HS-27A (cell line): ENCODE measurements at places on chromosomes 1 and 21.
A peak's percentile ranks its signal among the peaks of the same experiment; 100 is the strongest.

DNA sequence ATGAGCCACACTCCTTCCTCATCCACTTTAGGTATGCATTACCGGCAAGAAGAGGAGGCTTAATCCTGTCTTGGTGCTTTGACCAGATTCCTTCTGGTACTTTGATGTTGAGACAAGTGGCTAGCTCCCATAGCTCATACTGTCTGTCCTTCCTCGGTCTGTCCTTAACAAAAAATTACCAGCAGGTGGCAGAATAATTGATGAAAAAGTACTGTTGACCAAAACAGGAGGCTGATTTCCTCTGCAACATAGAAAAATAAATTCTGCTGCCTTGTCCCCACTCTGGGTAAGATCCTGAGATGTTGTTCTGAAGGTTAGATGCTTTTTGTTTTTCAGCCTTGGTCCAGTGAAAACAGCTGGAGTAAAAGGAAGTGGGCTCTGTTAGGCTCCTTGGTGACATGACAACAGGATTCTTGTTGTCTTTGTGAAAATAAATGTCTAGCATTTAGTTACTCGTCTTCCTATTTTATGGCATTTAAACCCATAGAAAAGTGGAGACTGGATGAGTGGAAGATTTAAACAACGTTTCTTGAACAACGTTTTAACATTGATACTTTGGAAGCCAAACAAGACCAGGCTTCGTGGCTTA lies 11.2 kb upstream of the HJV start:
- DNase-seq = no peak

DNA sequence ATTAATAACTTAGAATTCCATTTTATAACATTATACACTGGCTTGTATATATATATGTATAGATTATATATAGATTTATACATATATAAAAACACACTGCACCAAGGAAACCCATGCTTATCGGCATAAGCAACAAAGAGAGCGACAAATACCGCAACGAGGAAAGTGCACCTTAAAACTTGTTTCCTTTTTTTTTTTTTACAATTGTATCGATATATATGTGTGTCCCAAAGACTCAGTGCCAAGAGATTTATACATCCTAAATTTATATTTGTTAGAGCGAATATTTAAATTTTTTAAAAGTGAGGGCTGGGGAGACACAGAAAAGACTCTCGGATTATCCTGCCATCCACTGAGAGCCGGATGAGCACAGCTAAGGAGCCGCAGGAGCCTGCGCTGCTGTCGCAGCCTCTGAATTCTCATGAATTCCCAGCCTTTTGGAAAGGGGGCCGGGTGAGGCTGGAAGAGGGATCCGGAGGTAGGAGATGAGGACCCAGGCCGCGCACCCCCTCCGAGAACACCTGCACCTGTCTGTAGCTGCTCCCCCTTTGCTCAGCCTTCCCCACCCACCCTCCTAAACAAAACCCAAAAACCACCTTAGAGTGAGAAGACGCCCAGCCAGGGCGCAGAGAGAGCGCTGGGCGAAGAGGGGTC lies 5.2 kb downstream of the DMRTA2 start:
- DNase-seq = no peak

DNA sequence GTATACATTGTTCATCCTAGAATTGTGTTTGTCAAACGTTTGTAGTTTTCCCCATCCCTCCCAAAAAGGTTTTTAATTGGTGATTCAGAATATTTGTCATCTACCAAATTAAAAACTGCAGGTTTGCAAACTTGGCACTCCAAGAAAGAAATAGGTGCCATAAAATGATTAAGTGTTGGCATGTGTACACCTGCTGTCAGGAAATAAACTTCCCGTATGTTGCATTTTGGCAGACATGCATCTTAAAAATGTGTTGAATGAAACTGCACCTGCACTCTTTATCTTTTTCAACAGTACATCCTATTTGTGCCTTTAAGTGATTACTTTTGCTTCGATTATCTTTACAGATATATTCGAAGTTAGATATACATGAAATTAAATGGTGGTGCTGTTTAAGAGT lies 7.3 kb downstream of the B3GALT2 start:
- no peak for DNase-seq

GRCh38 chr1:25541425-25541824 lies 2.0 kb upstream of the LDLRAP1 start:
- no peak for DNase-seq

- DNase-seq = no peak
Measured at GRCh38 chr1:180255536-180256340, 25.7 kb downstream of the LHX4 start.

- no peak for DNase-seq
Measured at GRCh38 chr21:37927711-37928110, 11.5 kb upstream of the KCNJ6 start.

- peak; percentile 4 for DNase-seq
Measured at GRCh38 chr21:17270229-17270628, 242.6 kb upstream of the CXADR start.

- no peak for DNase-seq
Measured at GRCh38 chr1:114328361-114328904, 174.8 kb upstream of the SYT6 start.

- no peak for DNase-seq
Measured at GRCh38 chr1:205049479-205049878, 6.5 kb downstream of the CNTN2 start.

GRCh38 chr1:192066202-192066601 lies 92.1 kb upstream of the RGS18 start:
- DNase-seq = no peak

DNA sequence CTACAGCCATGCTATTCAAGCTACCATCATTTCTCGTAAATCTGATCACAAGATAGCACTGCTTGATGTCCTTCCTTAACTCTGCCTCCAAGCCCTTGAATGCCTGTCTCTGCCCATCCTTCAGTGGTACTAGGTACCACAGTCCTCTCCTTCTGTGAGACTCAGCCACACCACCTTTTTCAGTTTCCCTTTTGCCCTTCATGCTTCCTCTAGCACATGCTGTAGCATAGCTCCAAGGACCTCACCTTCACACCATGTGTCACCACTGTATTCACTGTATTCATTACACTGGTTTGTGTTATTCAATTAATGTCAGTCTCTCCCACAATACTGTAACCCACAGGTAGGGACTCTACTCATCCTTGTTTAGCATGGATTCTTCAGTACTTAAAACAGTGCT lies 8.0 kb upstream of the TP53BP2 start:
- DNase-seq = no peak

DNA sequence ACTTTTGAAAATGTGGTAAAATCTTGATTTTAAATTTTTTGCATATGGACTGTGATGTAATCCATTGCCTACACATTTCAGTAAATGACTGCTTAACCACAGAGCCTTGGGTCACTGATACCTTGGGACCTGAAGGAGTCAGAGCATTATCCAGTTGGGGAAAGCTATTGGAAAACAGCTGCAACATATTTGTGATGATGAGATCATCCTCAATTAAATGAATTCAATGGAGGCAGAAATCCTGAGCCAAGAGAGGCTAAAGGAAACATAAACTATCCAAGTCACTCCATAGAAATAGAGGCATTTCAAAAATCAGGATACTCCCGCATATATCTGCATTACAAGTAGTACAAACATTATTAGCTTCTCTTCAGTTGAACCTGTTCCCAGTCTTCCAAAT lies 99.8 kb upstream of the PRMT6 start:
- no peak for DNase-seq

DNA sequence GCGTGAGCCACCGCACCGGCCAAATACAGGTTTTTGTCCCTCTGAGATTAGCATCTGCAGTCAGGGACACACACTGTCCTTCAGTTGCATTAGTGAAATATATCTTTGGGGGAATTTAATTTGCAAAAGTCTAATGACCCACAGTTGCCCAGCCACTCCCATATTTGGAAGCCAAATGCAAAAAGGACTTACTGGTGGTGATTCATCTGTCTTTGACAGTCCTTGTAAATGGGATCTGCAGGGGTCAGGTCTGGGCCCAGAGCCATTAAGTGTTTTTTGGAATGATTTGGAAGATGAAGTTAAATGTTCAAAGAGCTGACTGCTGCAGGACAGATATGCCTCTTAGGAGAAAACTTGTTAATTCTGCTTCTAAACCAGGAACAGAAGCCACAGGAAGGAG lies 44.6 kb upstream of the DNASE2B start:
- DNase-seq = no peak

DNA sequence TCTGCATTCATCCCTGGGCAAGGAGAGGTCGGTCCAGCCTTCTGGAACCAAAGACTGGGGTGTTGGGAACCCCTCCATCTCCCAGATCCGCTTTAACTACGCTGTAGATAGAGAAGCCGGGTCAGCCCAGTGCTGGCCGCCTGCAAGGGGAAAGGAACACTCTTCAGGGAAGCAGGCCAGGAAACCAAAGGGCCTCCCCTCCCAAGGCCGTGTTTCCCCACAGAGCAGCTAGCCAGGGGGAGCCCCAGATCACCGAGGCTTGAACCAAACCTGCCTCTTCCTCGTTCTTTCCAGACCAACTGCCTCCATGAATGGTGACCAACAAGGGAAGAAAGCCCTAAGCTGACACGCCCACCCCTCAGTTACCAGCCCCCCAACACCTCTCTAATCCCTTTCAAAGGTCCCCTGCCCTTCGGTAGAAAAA lies 1.2 kb upstream of the CHD5 start:
- no peak for DNase-seq

DNA sequence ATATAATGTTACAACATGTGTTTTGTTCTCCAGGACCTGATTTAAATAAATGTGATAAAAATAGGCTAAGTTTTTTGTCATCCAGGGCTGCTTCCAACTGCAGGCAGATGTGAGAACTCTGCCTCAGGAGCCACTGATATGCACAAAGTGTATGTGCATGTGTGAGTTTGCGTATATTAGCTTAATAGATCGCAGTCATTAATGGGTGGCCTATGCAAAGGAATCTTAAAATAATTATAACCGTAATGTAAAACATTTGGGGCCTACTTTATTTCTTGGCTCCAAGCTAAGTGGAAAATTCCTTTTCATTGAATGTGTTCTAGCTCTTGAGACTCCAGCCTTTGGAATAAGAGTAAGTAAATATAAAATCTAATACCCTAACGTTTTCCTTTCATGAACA lies 16.8 kb downstream of the DHX9 start:
- DNase-seq = no peak
